NAMALWA (cell line): ENCODE measurements at places on chromosomes 16 and 17.

DNA sequence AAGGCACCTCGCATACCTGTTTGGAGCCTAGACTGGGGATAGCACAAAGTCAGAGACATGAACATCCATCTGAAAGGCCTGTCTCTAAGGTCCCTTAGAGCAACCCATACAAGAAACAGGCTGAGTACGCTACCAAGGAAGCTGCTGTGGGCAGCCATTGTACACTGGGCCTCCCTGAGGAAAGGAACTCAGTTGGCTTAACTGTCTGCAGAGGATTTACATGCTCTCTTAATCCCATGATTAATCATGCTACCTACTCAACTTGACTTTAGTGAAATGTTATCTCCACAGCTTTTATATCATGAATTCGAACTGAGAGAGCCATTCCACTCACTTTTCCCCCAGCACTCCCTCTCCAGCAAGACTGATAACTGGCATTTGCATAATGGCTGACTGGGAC lies 26.0 kb downstream of the PHLPP2 start:
- no peak for DNase-seq

DNA sequence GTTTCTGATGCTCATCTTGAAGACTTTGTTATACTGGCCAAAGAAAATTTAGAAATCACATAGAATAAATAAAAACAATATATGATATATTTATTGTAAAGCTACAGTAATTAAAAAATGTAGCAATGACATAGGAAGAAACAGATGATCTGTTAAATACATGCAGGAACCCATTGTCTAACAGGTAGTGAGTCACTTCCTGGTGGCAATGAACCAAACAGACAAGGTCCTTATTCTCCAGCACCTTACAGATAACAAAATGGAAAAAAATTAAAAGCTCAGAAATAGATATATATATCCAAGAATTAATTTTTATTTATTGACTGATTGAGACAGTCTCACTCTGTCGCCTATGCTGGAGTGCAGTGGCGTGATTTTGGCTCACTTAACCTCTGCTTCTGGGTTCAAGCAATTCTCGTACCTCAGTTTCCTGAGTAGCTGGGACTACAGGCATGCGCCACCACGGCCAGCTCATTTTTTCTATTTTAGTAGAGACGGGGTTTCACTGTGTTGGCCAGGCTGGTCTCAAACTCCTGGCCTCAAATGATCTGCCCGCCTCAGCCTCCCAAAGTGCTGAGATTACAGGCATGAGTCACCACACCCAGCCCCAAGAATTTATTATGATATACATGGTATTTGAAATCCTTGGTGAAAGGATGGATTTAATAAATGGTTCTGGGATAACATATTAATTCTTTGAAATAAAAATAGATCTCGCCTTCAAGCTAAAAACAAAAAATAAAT lies 7.5 kb downstream of the NETO2 start:
- no peak for DNase-seq

- DNase-seq = peak; percentile 87
Measured at GRCh38 chr17:32006957-32007462, at the start of gene LRRC37B. Gene LRRC37B, plus strand, starts transcription at chr17:32007383. Its CDS starts 14,010 bp downstream, at chr17:32021393.

GRCh38 chr17:77096570-77097214 lies 44.1 kb upstream of the SEC14L1 start:
- peak; percentile 66 for DNase-seq

GRCh38 chr16:70757183-70757582 lies 43.8 kb downstream of the VAC14 start:
- no peak for DNase-seq

GRCh38 chr16:68219725-68220351 lies 16.1 kb downstream of the ESRP2 start:
- no peak for DNase-seq

GRCh38 chr16:53065461-53066061 lies 10.8 kb downstream of the CHD9 start:
- DNase-seq = no peak

GRCh38 chr16:23288209-23288608 lies 13.9 kb upstream of the SCNN1B start:
- DNase-seq = no peak

GRCh38 chr17:47739150-47739549 lies 6.1 kb downstream of the TBX21 start:
- DNase-seq = no peak

DNA sequence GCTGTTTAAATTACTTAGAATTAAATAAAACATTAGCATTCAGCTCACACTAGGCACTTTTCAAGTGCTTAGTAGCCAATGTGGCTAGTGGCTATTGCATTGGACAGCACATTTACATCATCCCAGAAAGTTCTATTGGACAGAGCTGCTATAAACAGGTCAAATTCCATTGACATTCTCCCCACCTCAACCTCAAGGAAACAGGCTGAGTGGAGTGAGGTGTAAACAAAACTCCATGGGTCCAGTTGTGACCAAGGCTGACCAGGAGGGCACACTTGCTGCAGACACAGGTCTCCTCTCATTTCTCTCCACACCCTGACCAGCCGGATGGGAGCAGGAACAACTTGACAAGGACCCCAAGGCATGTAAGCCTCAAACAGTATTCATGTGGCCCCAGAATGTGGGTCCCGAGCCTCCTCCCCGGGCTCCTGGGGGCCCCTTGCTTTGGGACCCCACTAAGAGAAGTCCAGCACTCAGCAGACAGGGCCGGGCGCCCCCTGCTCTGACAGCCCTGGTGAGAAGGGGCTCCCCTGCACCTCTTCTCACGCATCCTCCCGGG lies 488 bp downstream of the C17orf113 start:
- DNase-seq = no peak

- no peak for DNase-seq
Measured at GRCh38 chr17:65541453-65541852, 20.0 kb downstream of the AXIN2 start.

GRCh38 chr16:82059983-82060421 lies 24.9 kb downstream of the HSD17B2 start:
- no peak for DNase-seq
